ENCODE measurements at places on chromosomes 13 and 19.

DNA sequence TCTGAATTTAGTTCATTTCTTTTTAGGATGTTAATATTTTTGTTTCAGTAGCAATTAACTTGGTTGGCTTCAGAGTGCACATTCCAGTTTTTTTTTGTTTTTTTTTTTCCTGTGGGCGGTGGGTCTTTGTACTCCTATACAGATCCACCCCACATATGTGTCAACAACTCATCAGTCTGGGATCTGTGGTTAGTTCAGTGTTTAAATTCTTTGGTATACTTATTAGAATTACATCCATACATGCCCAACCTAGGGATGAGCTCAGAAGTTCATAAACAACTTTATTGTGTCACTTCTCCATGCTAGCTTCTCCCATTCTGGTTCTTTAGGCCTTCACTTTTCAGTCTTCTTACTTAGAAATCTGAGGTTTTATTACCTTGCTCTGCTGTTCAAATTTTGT is 50.9 kb downstream of the PCCA start:
- no peak for DNase-seq

GRCh38 chr13:99215184-99215830 is 14.7 kb downstream of the UBAC2 start:
- DNase-seq = peak; percentile 81

DNA sequence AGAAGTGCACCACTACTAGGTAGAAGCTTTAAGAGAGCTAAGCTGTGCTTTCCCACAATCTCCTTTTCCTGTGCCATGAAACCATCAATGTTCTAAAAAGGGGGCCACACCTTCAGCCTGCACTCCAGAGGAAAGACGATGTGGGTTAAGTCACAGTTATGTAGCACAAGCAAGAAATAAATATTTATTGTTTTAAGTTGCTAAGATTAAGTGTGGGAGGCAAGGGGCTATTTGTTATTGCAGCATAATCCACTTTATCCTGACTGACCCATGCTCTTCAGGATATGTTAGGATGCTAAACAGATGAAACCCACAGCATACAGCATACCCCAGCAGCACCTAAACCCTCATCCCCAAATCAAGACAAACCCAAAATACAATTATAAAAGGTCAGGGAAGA is 64.7 kb downstream of the MBD3L2B start:
- DNase-seq = no peak

GRCh38 chr19:35204799-35205732 is 23.5 kb downstream of the FAM187B start:
- no peak for DNase-seq

- no peak for DNase-seq
Measured at GRCh38 chr13:45799451-45799850, 52.1 kb downstream of the SIAH3 start.

All from CD4-positive, alpha-beta memory T cell (primary cell).